ENCODE measurements at places on chromosomes 7 and 10.

GRCh38 chr10:29886299-29886698 is 173.1 kb downstream of the JCAD start:
- no peak for DNase-seq

GRCh38 chr10:86681047-86681446 is 12.7 kb downstream of the LDB3 start:
- no peak for DNase-seq

DNA sequence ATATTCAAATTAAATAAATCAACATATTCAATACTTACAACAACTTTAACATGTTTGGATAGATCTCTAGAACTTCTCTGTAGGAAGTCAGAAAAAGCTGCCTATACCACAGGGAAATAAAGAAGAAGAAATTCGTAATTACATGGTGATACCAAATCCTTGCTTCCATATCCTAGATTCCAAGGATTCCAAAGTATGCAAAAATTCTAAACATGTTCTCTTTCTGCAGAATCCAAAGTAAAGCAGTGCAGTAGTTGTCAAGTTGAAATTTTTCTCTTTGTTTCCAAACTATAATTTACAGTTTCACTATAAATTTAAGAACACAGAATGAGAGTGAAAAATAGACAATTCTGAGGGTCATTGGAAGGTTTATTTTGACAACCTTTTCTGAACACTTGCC is 233.7 kb upstream of the PTN start:
- no peak for DNase-seq

DNA sequence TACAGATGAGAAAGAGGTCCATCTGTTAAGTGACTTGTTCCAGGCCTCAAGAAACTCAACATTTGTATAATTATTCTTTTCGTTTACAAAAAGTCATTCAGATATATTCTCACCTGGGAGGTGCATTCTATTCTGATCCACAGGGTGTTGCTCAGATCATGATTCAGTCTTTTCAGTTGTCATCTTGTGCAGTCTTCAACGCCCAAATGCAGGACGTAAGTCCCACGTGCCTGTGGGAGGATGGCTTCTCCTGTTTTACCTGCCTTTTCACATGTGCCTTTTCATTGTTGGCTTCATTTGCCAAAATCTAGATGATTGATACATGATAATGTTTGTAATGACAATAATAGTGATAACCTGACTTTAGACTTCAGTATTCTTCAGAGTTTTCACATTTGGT is 46.5 kb downstream of the SLK start:
- DNase-seq, result no peak

DNA sequence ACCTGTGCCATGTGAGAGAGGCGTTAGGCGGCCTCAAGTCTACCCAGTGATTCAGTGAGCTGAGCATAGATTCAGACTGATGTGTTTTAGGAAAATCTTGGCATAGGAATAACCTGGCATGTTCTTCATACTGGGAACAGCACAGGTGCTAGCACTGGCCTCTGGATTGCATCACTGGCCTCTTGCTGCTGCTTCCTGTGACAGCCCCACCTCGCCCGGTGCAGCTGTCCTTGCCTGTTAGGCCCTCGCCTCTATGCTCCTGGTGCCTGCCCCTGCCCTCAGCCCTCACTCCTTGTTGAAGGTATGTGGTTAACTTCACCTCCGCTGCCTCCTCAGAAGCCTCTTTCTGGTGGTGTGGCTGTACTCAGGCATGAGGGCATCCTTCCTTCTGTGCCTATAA is 46.2 kb downstream of the BLNK start:
- DNase-seq, result no peak

- no peak for DNase-seq
Measured at GRCh38 chr7:155954550-155955366, 142.5 kb upstream of the SHH start.

GRCh38 chr7:76397409-76398183 is 11.9 kb downstream of the SSC4D start:
- peak; percentile 85 for DNase-seq

DNA sequence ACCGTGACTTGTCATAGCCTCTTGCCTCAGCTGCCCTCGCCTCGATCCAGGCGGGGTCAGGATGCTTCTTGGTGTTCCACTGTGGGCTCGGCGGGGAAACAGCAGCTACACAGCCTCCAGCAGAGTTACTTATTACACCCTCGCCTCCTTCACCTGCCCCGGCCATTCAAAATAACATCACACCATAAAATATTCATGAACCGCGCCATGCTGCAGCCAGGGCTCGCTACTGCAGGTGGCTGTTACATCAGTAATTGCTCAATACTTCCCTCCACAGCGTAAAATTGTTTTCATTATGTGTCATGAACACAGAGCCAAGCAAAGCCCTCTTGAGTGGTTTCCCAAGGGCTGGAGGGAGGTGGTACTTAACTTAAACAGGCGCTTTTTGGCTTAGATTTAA is 241.5 kb upstream of the SP8 start:
- DNase-seq, result no peak

GRCh38 chr10:98444314-98445006 is 2.3 kb downstream of the HPS1 start:
- no peak for DNase-seq

DNA sequence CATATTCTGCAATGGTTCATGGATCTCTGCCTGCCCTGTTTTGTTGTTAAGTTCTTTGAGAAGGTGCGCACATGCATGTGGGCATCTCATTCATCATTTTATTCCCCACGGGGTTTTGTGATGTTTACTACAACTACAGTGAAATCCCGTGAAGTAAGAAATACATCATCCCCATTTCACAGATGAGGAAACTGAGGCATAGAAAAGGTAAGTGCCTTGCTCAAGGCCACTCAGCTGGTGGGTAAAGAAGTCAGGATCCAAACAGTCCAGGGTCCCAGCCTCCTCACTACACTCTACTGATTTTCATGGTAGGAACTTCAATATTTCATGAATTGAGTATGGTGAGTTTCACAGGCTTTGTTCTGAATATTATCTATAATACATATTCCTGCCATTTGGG is 72.6 kb downstream of the CYP26A1 start:
- DNase-seq, result no peak

- no peak for DNase-seq
Measured at GRCh38 chr7:111437736-111438135, 124.6 kb downstream of the IMMP2L start.

GRCh38 chr10:74419491-74419951 is 268.5 kb downstream of the ADK start:
- DNase-seq, result no peak

GRCh38 chr10:12358863-12359564 is 9.7 kb downstream of the CAMK1D start:
- DNase-seq, result no peak

DNA sequence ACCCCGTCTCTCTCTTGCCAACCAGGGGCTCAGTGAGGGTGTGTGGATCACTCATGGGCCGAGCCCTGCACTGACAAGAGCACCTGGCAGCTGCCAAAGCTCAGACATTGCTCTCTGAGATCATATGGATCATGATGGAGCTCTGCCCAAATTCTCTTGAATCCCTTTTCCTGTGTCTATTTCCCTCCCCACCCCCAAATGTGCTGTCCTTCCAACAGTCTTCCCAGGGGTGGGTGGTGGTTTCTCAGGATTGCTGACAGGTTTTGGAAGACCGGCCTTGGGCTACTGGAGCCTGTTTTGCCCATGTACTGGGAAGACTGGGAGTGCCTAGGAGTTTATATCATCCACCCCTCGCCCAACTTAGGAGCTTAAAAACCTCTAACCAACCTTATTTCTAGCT is 10.5 kb downstream of the ARHGAP22 start:
- DNase-seq, result no peak

- DNase-seq, result no peak
Measured at GRCh38 chr10:61217851-61218565, 235.2 kb downstream of the TMEM26 start.

- DNase-seq, result peak; percentile 69
Measured at GRCh38 chr7:128841921-128842673, 11.9 kb downstream of the FLNC start.

- no peak for DNase-seq
Measured at GRCh38 chr10:106508950-106509349, 655.6 kb downstream of the SORCS1 start.

DNA sequence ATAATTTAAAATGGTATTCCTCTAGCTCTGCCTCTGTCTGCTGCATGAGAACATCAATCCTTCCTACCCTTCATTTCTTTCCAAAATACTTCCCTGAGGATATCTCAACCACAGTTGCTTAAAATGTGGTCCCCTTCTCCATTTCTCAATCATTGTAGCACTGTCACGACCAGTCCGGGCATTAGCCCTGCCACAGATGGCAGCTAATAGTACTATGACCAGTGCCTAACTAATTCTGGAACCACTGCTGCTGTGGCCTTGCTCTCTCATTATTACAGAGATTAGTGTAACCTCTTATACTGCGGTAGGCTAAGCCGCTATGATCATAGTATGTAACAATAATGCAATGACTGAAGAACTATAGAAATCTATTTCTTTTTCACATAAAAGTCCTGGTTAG is 66.0 kb downstream of the REEP3 start:
- DNase-seq, result no peak

DNA sequence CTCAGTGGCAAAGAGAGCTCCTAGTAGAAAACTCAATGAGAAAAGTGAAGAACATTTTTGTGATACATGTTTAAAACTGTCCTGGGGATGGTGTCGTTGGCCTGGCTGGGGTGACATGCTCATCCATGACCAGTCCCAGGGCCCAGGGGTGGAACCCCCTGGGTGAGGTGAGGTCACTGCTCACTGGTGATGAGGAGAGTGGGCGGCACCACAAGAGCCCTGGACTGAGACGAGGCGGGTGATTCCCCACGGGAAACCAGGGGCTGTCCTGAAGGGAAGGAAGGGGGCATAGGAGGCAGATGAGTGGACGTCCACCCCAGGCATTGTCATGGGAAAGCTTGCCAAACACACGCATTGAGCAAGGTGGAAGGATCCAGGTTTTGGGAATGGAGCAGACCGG is 54.6 kb downstream of the HTR5A start:
- no peak for DNase-seq

- no peak for DNase-seq
Measured at GRCh38 chr7:73705551-73705920, 13.9 kb downstream of the STX1A start.

- DNase-seq, result no peak
Measured at GRCh38 chr7:124457841-124458240, 307.8 kb downstream of the GPR37 start.

GRCh38 chr10:117432866-117433265 is 57.6 kb upstream of the PDZD8 start:
- no peak for DNase-seq

DNA sequence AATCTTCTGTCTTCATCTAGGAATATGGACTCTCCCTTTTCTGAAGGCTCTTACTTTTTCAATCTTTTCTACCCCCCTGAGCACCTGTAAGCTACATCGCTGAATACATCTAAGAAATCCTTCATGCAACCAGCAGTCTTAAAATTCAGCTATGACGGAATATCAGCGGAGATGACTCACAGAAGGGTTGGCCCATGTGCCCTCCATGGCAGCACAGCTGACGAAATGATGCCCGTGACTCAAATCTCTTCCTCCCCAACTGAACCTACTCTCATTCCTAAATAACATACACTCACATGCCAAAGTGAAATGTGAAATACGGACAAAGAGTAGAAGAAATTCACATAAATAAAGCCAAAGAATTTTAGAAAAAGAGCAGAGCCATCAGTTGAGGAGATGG is 30.3 kb upstream of the NCAPG2 start:
- no peak for DNase-seq

DNA sequence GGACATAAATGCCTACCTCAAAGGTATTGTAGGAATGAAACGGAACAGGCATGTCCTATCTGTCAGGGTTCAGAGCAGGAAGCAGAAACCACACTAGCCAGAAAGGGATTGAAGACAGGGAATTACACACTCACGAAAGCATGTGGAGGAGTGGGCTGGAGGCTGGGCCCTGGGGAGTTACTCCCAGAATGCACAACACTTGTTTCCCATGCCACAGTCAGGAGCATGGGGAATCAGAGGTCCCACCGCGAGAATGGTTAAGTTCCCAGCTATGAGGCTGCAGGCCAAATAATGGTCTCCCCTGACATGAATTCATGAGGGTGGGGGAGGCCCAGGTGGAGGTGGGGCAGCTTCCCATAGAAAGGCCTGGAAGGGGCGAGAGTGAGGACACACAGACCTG is 212.7 kb downstream of the HERPUD2 start:
- no peak for DNase-seq

DNA sequence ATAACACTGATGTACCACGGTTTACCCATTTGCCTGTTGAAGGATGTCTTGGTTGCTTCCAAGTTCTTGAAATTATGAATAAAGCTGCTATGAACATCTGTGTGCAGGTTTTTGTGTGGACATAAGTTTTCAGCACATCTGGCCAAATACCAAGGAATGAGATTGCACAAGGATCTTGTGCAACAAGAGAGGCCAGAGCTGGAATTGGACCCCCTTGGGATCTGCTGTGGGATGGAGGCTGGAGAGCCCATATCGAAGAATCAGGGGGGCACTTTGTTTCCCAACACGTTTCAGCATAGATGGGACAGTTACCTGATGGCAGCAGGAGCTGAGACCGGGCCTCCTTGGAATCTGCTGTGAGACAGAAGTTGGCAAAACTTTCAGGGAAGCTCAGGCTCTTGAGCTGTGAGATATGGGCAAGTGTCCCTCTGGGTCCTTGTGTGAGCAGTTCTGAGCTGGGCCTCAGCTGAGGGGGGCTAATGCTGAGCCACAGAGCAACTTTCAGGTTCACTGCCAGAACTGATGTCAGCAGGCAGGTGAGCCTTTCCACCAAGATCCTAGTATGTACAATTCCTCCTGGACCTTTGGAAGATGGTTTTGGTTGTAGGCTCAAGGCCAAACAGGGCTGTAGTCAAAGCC is 115.2 kb upstream of the RAB18 start:
- no peak for DNase-seq

GRCh38 chr7:72292794-72293193 is 119.3 kb downstream of the CALN1 start:
- DNase-seq, result no peak

GRCh38 chr10:126598009-126598408 is 72.5 kb downstream of the C10orf90 start:
- no peak for DNase-seq

DNA sequence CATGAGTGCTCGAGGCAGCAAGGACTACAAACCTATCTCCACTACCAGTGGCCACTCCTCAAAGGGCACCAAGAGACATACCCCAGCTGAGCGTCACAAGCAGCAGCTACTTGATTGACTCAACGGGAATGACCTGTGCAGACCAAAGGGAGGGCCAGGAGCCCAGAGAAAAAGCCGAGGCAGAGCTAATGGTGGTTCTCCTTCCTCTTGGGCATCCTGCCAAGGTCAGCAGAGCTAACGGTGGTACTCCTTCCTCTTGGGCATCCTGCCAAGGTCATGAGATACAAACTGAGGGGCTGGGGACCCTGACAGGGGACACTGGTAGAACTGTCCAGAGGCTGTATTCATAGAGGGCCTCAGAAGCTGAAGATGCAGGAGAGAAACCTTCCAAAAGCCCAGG is 60.4 kb downstream of the FAM53B start:
- no peak for DNase-seq

- DNase-seq, result no peak
Measured at GRCh38 chr10:68987611-68988010, 992 bp upstream of the KIFBP start.

DNA sequence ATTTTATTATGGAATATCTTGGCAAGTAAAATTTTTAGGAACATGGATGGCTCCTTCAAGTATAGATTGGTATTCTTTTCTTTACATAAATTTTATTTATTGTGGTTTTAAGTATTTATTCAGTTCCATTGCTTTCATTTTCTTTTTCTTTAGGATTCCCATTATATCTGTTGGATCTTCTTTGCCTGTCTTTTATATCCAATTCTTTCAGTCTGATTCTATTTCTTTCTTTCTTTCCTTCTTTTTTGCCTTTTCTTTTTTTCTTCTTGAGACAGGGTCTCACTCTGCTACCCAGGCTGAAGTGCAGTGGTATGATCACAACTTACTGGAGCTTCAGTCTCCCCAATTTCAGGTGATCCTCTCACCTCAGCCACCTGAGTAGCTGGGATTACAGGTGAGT is 74.2 kb upstream of the GLI3 start:
- DNase-seq, result no peak
